Activated naive CD4-positive, alpha-beta T cell treated with anti-CD3 and anti-CD28 coated beads, Interleukin-2, amount 50 U/mL, for 72 hours (primary cell): ENCODE measurements at places on chromosomes 13 and 19.

GRCh38 chr13:62302341-62302740 lies 886.7 kb upstream of the PCDH20 start:
- no peak for DNase-seq

GRCh38 chr19:344625-345319 lies at the start of gene MIER2:
Gene MIER2 (minus strand): TSS chr19:344796. CDS start chr19:344782, 14 bp downstream.
- DNase-seq = peak; percentile 99

DNA sequence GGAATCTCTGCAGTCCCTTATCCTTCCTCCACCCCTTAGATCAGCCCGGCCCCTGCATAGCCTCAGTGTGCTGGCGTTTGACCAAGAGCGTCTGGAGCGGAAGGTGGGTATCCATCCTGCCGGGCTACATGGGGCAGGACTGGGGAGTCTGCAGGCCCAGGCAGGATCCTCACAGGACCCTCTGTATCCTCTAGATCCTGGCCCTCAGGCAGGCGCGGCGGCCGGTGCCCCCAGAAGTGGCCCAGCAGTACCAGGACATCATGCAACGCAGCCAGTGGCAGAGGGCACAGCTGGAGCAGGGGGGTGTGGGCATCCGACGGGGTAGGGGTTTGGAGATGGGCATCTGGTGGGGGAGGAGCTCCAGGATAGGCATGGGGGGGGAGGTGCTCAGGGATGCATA lies 8.9 kb downstream of the PODNL1 start:
- DNase-seq = no peak

GRCh38 chr19:30856376-30856775 lies 484.2 kb downstream of the ZNF536 start:
- no peak for DNase-seq

GRCh38 chr13:27523346-27524073 lies 73.1 kb upstream of the MTIF3 start:
- DNase-seq = no peak

GRCh38 chr13:42064966-42065365 lies 16.5 kb downstream of the DGKH start:
- DNase-seq = no peak

- no peak for DNase-seq
Observed at GRCh38 chr13:97307882-97308624, 85.9 kb downstream of the MBNL2 start.

DNA sequence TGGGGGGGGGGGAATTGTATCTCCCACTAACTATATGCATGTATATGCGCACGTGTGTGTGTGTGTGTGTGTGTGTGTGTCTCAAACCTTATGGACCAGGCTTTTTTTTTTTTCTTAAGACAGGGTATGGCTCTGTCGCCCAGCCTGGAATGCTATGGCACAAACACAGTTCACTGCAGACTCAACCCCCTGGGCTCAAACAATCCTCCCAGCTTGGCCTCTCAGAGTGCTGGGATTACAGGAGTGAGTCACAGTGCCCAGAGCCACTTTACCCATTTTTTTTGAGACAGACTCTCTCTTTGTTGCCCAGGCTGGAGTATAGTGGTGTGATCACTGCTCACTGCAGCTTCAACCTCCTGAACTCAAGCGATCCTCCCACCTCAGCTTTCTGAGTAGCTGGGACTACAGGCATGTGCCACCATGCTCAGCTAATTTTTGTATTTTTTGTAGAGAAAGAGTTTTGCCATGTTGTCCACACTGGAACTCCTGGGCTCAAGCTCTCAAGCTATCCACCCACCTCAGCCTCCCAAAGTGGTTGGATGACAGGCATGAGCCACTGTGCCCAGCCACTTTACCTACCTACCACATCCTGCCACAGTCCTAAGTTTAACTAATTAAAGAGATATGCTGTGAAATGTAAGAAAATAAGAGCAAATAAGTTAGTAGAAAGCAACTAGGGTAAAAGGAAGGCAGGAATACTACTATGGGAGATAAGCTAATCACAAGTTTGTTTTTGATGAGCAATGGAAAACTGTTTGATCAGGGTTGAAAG lies 2.4 kb downstream of the ZMYM5 start:
- no peak for DNase-seq

- no peak for DNase-seq
Observed at GRCh38 chr19:3033595-3034405, 4.7 kb upstream of the TLE2 start.

- no peak for DNase-seq
Observed at GRCh38 chr19:35006342-35006998, 6.3 kb downstream of the GRAMD1A start.

DNA sequence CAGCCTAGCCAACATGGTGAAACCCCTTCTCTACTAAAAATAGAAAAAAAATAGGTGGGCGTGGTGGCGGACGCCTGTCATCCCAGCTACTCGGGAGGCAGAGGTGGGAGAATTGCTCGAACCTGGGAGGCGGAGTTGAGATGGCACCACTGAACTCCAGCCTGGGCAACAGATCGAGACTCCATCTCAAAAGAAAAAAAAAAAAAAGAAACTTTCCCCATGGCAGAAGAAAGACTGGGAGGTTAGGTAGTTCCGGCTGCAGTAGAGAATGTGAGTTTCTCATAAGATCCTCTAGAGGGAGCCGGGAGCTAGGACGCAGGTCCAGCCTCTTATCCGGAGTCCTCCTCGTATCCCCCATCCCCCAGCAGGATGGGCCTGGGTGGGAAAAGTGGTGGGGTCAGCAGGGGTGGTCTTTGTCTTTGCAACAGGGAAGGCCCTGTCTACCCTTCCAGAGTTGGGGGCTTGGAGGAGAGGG lies 13.2 kb upstream of the CREB3L3 start:
- no peak for DNase-seq

DNA sequence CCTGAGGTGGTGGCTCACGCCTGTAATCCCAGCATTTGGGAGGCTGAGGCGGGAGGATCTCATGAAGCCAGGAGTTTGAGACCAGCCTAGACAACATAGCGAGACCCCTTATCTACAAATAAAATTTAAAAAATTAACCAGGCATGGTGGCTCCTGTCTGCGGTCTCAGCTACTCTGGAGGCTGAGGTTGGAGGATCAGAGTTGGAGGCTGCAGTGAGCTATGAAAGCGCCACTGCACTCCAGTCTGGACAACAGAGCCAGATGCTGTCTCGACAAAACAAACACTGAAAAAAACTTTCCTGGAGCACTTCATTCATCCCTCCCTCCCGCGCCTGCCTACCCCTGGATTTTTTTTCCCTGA lies 665 bp upstream of the ATG4D start:
- DNase-seq = no peak

- no peak for DNase-seq
Observed at GRCh38 chr13:106683179-106683578, 115.2 kb upstream of the ARGLU1 start.

GRCh38 chr13:76754414-76754813 lies 131.8 kb downstream of the KCTD12 start:
- no peak for DNase-seq

DNA sequence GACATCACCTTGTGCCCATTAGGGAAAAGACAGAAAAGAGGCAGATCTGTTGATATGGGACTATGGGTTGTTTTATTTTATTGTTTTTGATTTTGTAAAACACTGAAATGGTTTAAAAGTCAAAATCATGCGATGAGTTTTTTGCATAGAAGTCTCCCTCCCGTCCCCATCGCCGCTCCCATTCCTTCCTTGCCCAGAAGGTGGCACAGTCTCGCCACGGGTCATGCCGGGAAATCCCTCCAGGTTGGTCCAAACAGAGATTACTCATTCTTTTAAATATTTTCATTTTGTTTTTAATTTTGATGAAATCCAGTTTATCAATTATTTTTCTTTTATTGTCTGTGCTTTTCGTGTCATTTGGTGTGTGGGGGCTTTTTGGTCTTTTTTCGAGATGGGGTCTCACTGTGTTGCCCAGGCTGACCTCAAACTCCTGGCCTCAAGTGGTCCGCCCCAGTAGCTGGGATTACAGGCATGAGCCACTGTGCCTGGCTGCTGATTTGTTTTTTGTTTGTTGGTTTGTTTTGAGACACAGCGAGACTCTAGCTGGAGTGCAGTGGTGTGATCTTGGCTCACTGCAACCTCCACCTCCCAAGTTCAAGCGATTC lies 9.2 kb downstream of the PGPEP1 start:
- DNase-seq = no peak

GRCh38 chr13:63307228-63307627 lies 1891.6 kb upstream of the PCDH20 start:
- DNase-seq = no peak

- DNase-seq = no peak
Observed at GRCh38 chr13:98365302-98365701, 188.2 kb upstream of the RNF113B start.

GRCh38 chr19:2602391-2603181 lies 99.9 kb downstream of the GNG7 start:
- no peak for DNase-seq

DNA sequence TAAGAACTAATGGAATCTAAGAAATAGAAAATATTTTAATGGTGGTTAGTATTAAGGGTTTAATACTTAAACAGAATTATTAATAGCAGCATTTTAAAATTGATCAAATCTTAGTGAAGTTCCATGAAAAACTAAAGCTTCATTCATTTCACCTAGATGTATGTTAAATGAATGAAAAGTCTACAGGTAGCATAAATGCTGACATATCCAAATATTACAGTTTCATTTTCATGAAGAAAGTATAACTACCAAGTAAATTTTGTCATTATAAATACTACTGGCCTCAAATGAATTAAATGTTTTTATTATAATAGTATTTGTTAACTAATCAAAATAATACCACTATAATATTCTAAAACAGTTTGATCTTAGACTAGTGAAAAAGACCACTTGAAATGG lies 403.3 kb downstream of the LIG4 start:
- no peak for DNase-seq

GRCh38 chr19:33240181-33240771 lies 14.6 kb upstream of the SLC7A10 start:
- no peak for DNase-seq

GRCh38 chr13:49439609-49440008 lies 4.3 kb downstream of the CAB39L start:
- DNase-seq = no peak

DNA sequence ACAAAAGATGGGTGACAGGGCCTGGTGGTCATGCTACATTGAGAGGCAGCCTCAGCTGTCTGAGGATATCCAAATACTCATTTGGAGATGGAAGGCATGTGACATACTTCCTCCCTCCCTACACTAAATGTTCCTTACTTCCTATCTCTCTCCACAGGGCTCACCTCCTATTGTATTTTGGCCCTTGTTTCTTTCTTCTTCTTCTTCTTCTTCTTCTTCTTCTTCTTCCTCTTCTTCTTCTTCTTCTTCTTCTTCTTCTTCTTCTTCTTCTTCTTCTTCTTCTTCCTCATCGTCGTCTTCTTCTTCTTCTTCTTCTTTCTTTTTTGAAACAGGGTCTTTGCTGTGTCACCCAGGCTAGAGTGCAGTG lies 71.8 kb upstream of the POMP start:
- no peak for DNase-seq

DNA sequence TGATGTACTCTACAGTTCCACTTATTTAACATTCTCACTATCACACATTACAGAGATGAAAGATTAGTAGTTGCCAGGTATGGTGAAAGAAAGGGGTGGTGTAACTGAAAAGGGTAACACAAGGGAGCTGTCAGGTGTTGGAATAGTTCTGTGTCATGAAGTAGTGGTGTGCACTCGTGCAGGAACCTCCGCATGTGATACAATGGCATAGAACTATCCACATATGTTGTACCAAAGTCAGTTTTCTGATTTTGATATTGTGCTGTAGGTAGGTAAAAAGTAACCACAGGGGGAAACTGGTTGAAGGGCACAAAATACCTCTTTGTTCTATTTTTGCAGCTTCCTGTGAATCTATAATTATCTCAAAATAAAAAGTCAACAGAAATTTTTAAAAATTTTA lies 24.4 kb upstream of the RPL21 start:
- no peak for DNase-seq

DNA sequence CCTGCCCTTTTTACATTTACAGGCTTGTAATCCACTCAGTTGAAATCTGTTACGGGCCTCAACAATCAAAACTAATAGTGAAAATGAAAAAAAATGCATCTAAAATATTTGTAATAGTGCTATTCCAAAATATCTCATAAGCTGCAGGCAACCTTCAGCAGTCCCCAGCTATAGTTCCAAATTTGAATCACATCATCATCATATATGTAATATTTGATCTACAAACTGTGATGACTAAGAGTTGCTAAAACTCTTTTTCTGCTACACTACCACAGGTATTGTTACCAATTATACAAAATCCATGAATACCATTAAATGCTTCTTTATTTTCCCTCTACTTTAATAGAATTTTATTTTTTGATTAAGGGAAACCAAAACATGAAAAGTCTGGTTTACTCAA lies 121.4 kb upstream of the RFC3 start:
- DNase-seq = no peak

GRCh38 chr19:7515110-7515644 lies 726 bp upstream of the ZNF358 start:
- no peak for DNase-seq

DNA sequence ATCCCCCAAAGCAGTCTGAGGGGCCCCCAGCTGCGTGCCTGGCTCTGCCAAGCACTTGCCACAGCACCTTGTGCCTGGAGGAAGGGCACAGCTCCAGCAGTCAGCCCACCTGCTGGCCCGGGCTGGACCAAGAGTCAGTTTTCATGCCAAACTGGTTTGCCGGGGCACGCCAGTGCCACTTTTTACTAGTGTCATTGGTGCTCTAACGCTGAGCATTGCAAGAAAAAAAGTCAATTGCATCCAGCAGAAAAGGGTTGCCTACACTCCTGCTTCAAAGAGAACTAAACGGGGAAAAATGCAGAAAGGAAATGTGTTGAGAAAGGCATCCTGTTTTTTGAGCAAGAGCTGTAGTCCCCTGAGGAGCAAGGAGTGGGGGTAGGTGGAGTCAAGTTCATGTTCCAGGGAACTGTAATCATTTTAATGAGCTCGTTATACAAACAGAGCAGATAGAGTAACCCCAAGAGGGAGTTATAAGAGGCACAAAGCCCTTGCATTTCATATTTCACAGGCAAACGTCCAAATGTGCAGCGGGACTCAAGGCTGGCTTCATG lies 68.4 kb downstream of the F2RL3 start:
- DNase-seq = no peak

GRCh38 chr13:104967836-104968630 lies 1567.4 kb downstream of the EFNB2 start:
- DNase-seq = no peak
